NCI-H748 treated with DMSO at 0.1 percent for 48 hours (cell line): ENCODE measurements at places on chromosomes 2 and 18.
A peak's percentile ranks its signal among the peaks of the same experiment; 100 is the strongest.

GRCh38 chr2:151672277-151672676, 62.0 kb downstream of the NEB start:
- no peak for DNase-seq

GRCh38 chr2:43230951-43231827, 4.8 kb upstream of the ZFP36L2 start:
- no peak for DNase-seq

- DNase-seq = no peak
Measured at GRCh38 chr18:31267823-31268481, 50.0 kb upstream of the DSG1 start.

- DNase-seq = no peak
Measured at GRCh38 chr2:63820969-63821368, 20.7 kb upstream of the UGP2 start.

- no peak for DNase-seq
Measured at GRCh38 chr2:239440511-239440959, 39.7 kb upstream of the HDAC4 start.

DNA sequence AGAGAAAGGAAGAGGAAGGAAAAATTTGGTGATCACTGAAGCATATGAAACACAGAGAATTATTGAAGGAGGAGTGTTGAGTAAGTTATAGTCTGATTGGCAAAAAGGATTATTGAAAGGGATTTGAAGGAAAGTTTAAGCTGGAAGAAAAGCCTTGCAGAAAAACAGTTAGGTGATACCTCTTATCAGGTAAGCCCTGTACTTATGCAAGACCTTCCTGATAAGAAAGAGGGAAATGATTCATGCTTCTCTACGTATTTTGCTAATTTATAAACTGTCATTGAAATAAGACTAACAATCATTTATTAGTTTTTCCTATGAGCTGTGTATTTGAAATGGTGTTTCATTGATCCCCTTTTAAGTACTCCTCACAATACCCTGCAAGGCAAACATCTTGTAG, 793.9 kb upstream of the NRXN1 start:
- DNase-seq = no peak

GRCh38 chr18:7779211-7779610, 212.1 kb downstream of the PTPRM start:
- DNase-seq = no peak

DNA sequence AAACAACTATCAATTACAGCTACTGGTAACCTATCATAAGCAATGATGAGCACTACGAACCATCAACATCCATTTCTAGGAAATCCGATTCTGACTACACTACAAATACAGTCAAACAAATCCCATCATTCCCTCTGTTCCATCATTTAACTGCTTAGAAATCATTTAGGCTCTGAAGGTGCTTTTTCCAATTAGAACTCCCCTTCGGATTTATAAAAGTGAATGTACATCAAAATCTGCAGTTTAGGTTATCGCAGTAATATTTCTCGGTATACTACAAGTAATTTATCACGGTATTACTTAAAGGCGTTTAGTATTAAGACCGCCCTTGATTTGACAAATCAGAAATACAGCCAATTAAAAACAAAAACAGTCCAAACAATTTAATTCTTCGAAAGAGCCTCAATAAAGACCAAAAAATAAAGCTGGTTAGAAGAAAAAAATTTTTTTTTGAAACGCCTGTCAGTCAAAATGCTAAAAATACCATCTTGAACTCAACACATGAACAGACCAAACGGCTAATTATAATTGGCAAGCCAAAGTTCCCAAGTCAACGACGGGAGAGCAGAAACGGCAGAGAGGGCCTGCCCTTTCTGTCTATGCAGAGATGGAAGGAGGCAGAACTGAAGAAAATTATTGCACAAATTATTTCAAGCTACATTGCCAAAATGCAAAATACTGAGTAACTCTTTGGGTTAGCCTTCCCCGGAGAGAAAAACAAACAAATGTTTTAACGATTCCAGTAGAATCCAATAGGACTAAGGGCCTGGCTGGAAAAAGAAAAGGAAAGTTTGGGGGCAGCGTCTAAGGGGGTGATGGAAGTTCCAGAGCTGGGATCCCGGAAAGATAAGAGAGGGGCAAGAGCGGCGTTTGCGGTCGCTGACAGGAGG, 1.2 kb downstream of the VPS54 start:
- peak; percentile 23 for DNase-seq

DNA sequence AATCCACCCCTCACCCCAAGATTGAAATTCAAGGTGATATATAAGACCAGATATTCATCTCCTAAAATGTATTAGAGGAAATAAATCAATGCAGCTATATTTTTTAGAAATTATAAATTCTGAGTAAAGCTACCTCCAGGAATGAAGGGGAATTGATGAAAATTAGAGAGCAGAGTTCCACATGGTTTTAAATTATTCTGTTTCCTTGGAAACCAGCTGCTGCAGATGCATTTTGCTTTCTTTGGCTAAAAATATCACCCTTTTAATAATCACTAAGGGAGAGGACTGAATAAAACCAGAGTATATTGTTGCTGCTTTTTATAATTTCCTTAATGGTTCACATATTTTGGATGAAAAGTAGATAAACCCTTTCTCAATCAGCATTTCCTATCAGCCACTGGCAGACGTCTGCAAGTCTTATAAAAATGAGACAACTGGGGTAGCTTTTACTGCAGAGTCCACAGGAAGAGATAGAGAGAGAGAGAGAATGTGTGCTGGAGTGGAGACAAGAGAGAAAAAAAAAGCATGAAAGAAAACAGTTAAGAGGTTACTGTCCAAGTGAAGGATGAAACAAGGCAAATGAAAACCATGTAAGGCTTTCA, 2.0 kb downstream of the CSRNP3 start:
- DNase-seq = peak; percentile 81

- no peak for DNase-seq
Measured at GRCh38 chr2:177187631-177188312, 24.8 kb upstream of the HNRNPA3 start.

DNA sequence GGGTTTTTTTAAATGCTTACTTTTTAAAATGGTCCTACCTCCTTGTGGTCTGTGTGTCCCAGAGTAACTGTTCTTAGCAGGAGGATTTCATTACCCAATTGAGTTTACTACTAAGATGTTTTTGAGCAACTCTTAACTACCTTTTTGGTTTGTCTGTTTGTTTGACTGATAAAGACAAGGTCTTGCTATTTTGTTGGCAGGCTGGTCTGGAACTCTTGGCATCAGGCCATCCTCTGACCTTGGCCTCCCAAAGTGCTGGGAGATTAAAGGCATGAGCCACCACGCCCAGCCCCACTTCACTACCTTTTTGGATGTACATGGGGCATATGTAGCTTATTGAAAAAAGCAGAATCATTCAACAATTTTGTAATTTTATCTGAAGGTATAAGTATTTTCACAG, 14.9 kb downstream of the MRPS9 start:
- no peak for DNase-seq

- DNase-seq = no peak
Measured at GRCh38 chr2:158731386-158731785, 63.7 kb upstream of the DAPL1 start.

DNA sequence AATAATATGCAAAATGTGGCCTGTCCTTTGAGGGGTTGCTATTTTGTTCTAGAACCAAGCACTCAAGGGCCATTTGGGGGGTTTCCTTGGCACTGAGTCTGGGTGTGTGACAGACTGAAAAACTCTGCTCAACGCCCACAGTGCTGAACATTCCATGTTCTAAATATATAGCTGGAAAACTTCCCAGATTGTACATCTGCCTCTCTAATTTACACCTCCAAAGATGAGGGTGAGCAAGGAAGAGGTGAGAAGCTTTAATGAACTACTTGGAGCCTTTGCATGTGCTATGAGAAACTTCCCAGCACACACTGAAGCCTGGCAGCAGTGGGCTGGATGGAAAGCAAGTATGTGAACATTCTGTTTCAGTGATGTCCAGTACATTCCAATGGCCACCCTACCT, 296.7 kb upstream of the KCNH7 start:
- DNase-seq = no peak

GRCh38 chr2:88190808-88191721, 20.9 kb downstream of the THNSL2 start:
- no peak for DNase-seq

DNA sequence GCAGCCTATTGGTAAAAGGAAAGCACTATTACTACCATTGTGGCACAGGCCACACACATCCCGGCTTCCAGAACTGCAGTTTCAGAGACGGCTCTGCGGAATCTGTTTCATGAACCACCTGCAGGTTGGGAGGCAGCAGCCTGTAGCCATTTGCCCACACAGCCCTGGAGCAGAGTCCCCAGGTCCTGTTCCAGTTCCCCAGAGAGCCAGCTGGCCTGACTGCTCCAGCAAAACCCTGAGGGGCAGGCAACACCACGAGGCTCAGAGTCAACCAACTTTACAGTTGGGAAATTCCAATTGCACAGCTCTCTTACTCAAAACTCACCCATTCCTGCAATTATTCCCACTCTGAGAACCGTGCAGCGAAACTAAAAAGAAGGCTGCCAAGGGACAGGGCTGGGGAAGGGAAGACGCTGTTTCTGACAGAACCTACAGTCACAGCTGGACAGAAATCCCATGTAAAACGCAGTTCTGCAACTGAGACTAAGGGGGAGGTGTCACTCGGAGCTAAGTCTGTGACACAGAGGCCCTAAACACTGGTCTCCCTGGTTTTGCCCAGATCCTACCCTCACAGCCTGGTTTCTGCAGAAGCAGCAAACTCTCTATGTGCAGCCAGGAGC, 219.4 kb downstream of the TMEM163 start:
- no peak for DNase-seq

DNA sequence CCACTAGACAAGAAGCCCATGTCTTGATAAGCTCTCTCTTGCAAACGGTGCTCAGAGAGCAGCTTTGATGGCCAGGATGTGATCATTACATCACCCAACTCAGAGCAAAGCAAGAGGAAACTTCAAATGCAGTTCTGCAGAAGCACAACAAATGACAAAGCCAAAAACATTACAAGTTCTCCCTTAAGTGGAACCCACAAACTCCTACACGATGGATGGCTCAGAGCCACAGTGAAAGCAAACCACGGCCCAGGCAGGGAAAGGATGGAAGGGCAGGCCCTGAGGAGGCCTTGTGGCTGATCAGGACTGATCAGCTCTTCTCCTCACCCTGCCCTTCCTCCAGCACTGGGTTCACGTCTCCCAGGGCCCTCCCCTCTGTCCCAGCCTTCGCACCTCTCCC, 326.4 kb downstream of the EIPR1 start:
- DNase-seq = no peak

DNA sequence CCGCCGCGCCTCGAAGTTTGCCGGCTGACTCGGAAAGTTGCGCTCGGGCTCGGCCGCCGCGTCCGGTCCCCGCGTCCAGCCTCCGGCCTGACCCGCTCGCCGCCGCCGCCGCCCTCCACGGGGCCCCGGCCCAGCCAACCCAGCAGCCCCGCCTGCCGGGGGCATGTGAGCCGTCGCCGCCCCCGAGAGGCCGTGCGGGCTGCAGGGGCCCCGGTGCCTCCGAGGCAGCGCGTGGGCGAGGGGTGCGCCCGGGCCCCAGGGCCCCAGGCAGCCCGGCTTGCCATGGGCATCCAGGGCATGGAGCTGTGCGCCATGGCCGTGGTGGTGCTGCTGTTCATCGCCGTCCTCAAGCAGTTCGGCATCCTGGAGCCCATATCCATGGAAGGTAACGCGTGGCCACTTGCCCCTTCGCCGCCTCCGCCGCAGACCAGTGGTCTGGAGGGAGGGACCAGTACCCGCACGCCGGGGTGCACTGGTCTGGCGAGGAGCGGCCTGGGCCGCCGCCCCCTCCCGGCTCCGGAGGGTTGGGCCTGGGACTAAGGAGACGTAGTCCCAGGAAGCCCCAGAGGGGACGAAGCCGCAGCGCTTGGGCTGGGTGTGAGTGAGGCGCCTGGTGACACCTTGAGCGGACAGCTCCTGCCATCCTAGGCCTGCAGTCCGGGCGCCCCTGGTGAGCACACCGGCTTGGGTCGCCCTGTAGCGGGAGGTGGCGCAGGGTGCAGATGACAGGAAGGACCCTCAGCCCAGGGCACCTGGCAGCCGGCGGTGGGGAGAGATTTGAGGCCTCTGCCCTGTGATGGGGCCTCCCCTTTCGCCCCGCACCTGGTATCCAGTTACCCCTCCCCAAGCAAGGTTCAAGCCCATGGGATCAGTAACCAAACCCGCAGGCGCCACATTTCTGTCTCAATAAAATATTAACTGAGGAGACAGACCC, 49.9 kb downstream of the KCNIP3 start:
- DNase-seq = no peak

GRCh38 chr2:144102386-144102785, 417.5 kb downstream of the ZEB2 start:
- DNase-seq = no peak

DNA sequence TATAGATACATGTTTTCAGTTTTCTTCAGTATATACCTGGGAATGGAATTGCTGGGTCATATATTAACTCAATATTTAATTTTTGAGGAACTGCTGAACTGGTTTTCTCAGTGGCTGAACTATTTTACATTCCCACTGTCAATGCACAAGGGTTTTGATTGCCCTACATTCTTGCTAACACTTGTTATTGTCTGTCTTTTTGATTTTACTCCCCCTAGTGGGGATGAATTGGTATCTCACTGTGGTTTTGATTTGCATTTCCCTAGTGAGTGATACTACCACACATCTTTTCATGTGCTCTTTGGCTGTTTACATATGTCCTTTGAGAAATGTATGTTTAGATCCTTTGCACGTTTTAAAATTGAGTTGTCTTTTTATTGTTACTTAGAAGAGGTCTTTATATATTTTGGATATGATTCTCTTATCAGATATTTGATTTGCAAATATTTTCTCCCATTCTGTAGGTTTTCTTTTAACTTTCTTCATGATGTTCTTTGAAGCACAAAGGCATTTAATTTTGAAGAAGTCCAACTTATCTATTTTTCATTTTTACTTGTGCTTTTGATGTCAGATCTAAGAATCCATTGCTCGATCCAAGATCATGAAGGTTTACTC, 36.2 kb downstream of the ASB1 start:
- peak; percentile 39 for DNase-seq

DNA sequence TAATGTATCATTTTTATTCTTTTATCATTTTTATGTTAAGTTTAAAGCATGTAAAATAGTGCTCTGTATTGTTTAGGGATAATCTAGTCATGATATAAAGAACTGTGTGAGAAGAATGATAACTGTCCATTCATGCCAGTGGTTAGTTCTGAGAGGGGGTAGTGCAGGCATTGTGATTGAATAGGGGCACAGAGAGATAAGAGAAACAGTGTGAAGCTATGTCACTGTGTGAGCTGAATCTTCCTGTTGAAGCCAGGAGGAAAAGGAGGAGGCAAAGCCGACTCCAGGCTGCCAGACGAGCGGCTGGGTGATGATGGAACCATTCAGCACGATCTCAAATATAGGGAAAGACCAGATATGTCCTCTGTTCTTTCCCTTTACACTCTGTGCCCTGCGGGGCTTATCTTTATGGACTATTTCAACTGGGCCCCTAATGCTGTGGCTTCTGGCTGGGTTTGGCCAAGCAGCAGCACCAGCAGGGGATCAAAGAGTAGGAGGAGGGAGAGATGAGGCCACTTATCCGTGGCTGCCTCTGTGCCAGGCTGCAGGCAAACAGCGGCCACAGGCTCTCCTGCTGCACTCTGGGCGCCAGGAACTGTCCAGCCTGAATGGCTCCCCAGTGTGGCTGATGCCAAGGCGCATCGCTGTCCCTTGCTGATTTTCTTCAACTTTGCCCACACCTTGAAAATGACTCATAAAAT, 128.0 kb downstream of the SPP2 start:
- no peak for DNase-seq
